ENCODE measurements at places on chromosomes 16 and 17. TPM values are rescaled to one million over a fixed set of nuclear protein-coding genes. Genes with fewer than 3 reads are reported as not detected.
A peak's percentile ranks its signal among the peaks of the same experiment; 100 is the strongest.

SEZ6 gene
- total RNA-seq: not detected

CASKIN1 gene
- under 0.01 TPM for total RNA-seq

DNA sequence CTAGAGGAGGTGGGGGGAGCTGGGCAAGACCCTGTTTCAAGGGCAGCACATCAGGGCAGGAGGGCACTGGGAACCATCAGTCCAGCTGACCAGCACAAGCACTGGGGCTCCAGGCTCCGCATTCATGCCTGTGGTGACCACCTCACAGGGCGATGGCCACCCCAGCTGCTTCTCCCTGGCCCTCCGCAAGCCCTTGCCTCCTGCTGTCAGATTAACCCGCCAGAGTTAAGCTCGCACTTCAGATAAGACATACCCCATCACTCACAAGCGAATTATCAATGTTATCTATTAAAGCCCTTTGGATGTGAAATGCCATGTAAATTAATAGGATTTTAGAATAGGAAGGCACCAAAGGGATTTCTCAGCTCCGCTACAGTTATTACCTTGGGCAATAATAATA lies 105.0 kb downstream of the CCDC182 start:
- DNase-seq: no peak
- no peak overlapping the region for H3K27ac ChIP-seq
- no peak overlapping the region for H3K4me3 ChIP-seq
- H3K36me3 ChIP-seq: no peaks in the 10 kb centered on the region
- H3K4me1 ChIP-seq: no peaks in the 10 kb centered on the region

- H3K4me1 ChIP-seq: no peaks in the 10 kb centered on the region
- H3K27me3 ChIP-seq: no peaks in the 10 kb centered on the region
- no peak overlapping the region for H3K27ac ChIP-seq
- H3K36me3 ChIP-seq: no peaks in the 10 kb centered on the region
- no peak overlapping the region for H3K4me3 ChIP-seq
Measured at GRCh38 chr16:63530208-63530607, 1494.0 kb upstream of the CDH8 start.

GRCh38 chr17:80902197-80902962 lies 89.3 kb upstream of the CHMP6 start:
- H3K36me3 ChIP-seq: no peaks in the 10 kb centered on the region
- no peaks in the 10 kb centered on the region for H3K4me1 ChIP-seq
- no peak for DNase-seq
- H3K27ac ChIP-seq: no peak overlapping the region

DNA sequence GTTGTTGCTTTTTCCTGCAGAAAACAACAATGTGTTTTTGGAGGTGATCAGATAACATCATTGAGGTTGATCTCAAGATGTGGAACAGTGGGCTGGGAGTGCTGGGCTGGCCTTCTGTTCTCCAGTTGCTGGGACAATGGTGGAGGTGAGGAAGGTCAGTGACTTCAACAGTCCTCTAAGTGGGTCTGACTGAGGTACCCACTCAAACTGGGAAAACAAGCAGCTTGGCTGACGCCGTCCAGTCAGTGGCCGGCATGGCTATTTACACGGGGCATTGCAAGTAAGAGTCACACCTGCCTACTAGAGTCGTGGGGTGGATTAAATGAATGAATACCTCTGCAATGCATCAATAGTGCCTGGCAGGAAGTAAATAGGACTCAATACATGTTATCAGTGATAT lies 386.7 kb upstream of the ZFHX3 start:
- DNase-seq: no peak
- H3K4me3 ChIP-seq: no peak overlapping the region
- H3K27me3 ChIP-seq: no peaks in the 10 kb centered on the region
- no peaks in the 10 kb centered on the region for H3K36me3 ChIP-seq

DNA sequence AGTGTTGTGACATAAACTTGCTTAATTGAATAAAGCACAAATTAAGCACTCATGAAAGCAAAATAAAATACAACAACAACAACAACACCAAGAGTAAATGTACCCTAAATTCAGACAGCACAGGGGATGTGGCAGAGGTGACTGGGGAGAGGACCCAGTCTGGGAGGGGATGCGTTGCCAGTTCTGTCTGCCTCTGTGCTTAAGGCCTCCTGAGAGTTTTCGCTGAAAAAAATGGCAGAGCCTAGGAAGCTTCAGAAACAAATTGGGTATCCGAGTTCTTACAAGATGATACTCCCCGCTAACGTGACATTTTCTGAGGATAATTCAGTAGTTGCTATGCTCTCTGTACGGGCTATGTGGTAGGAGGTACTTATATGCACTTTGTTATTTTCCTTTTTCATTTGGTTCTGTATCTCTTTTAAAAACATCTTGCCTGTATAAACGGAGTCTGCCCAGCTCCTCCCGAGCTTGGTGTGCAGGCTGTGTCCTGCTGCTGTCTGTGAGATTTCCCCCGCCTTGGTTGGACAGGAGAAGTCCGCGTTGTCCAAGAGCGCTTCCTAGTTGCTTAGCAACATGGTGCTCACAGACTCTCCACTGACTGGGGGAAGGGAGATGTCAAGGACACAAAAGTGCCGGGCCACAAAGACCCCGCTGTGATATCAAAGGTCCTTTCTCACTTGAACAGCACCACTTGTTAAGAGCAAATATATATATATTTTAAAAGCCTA lies 134.2 kb upstream of the CPHXL start:
- H3K27ac ChIP-seq: no peak overlapping the region
- H3K4me3 ChIP-seq: no peak overlapping the region
- DNase-seq: no peak

- H3K27ac ChIP-seq: peak overlapping the region; percentile 16
- H3K4me3 ChIP-seq: no peak overlapping the region
- H3K36me3 ChIP-seq: no peaks in the 10 kb centered on the region
- peak; percentile 70 for DNase-seq
- no peaks in the 10 kb centered on the region for H3K27me3 ChIP-seq
Measured at GRCh38 chr16:65845466-65846209, 520.9 kb upstream of the CDH5 start.

DNA sequence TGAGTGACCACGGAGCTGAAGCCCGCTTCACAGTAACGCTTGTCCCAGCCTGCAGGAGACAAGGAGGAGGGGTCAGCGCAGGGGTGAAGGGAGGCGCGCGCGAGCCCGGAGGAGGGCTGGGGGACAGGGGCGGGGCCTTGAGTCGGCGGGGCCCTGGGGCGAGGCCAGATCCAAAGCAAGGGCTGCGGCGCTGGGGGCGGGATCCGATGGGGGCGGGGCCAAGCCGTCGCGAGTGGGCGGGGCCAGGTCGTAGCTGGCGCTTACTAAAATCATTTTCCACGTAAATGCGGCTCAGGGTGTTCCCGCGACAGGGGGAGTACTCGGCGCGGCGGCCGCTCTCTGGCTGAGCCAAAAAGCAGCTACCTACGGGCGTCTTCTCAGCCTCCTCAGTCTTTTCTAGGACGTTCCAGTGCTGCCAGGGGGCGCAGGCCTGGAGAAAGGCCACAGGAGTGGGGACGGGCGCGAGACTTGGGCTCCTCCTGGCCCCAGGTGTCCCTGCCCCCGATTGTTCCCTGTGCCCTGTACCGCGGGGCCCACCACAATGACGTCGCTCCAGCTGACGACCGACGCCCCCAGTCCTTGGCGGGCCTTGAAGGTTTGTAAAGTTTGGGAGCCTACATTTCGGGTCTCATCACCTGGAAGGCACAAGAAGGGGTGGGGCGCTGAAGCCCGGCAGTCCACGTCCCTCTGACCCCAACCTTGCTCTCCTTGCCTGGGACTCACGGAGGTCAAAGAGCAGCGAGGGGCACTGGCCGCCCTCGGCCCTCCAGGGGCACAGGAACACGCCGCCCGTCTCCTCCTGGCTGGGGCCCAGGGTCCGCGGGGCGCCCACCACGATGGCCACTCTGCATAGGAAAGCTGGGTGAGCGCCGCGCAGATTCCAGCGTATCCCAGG lies 3.9 kb downstream of the ITGA2B start:
- H3K4me1 ChIP-seq: no peaks in the 10 kb centered on the region
- H3K27ac ChIP-seq: no peak overlapping the region
- peaks cover 24% of the 10 kb centered on the region for H3K27me3 ChIP-seq
- H3K36me3 ChIP-seq: no peaks in the 10 kb centered on the region
- DNase-seq: peak; percentile 73
- H3K4me3 ChIP-seq: peak overlapping the region; percentile 74

- H3K27me3 ChIP-seq: no peaks in the 10 kb centered on the region
- H3K4me1 ChIP-seq: peaks cover 24% of the 10 kb centered on the region
- peak; percentile 83 for DNase-seq
- H3K4me3 ChIP-seq: peak overlapping the region; percentile 67
Measured at GRCh38 chr17:43720311-43721060, 38.1 kb downstream of the SOST start.

GRCh38 chr16:85511938-85512807 lies 100.9 kb upstream of the GSE1 start:
- no peak overlapping the region for H3K27ac ChIP-seq
- H3K36me3 ChIP-seq: no peaks in the 10 kb centered on the region
- no peak overlapping the region for H3K4me3 ChIP-seq
- H3K4me1 ChIP-seq: peaks cover 31% of the 10 kb centered on the region

DNA sequence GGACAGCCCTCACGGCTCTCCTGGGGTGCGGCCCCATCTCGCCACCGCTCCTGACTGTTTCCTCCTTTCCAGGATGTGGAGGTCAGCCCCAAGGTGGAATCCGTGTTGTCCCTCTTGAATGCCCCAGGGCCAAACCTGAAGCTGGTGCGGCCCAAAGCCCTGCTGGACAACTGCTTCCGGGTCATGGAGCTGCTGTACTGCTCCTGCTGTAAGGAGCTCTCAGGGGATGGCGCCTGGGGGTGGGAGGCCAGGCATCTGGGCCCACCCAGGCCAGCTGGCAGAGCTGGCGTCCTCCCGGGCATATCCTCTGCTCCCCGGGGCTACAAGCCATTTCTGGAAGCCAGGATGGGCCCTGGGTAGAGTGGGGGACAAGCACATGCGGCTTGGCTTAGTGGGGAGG lies 13.2 kb downstream of the IL34 start:
- H3K36me3 ChIP-seq: no peaks in the 10 kb centered on the region
- H3K4me3 ChIP-seq: no peak overlapping the region
- H3K4me1 ChIP-seq: no peaks in the 10 kb centered on the region
- no peak overlapping the region for H3K27ac ChIP-seq

DNA sequence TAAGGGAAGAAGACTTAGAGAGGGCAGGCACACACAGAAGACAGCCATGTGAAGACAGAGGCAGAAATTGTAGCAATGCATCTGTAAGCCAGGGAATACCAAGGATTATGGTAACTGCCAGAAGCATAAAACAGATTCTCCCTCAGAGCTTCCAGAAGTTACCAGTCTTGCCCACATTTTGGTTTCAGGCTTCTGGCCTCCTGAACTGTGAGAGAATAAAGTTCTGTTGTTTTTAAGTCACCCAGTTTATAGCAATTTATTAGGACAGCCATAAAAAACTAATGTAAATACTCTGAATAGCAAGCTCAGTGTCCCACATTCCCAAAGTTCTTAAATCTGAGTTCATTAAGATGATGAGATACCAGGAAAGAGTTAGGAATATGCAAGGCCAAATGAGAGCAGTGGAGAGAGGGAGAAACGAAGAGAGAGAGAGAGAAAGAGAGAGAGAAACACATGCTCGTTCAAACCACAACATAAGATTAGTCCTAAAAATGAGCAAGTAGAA lies 123.4 kb downstream of the HS3ST3A1 start:
- H3K27ac ChIP-seq: no peak overlapping the region
- no peak for DNase-seq
- H3K4me3 ChIP-seq: no peak overlapping the region
- H3K4me1 ChIP-seq: peaks cover 19% of the 10 kb centered on the region

- DNase-seq: no peak
- H3K27me3 ChIP-seq: no peaks in the 10 kb centered on the region
- H3K4me1 ChIP-seq: peaks cover 47% of the 10 kb centered on the region
- no peak overlapping the region for H3K4me3 ChIP-seq
- H3K27ac ChIP-seq: peak overlapping the region; percentile 99
Measured at GRCh38 chr17:76369804-76370203, 14.6 kb upstream of the SPHK1 start.

DNA sequence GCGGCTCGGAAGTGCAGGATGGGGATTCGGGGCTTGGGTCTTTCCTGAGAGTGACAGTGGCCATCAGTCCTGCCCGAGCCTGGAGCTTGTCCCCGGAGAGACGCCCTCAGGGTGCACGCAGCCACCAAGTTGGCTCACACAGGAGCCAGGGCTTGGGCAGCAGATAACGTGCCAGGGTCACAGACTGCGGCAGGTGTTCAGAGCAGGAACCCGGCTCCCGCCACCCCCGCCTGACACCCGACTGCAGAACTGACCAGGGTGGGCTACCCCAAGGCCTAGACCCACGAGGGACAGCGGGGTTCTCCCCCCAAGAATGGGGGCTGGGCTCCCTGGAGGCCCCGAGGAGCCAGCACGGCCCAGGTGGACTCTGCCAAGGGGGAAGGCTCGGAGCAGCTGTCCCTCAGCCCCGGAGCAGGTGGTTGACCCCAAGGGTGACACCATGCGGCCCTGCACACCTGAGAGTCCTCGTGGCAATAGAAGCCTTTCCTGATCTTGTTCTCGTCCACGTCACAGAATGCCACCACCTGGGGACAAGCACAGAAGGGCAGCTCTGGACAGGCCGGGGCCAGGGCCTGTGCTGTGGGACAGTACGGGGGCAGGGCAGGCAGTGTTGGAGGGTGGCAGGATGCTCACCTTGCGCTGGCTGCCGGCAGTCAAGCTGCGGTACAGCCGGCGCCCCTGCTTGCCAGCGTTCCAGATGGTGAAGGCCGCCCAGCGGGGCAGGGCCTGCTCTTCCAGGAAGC lies 117.1 kb upstream of the ZNF750 start:
- H3K4me1 ChIP-seq: no peaks in the 10 kb centered on the region
- no peak for DNase-seq
- H3K36me3 ChIP-seq: no peaks in the 10 kb centered on the region
- H3K27ac ChIP-seq: no peak overlapping the region
- H3K27me3 ChIP-seq: no peaks in the 10 kb centered on the region
- no peak overlapping the region for H3K4me3 ChIP-seq

Data from GM23248 (cell line).